Osteocyte (in vitro differentiated cells): ENCODE measurements at places on chromosomes 6 and 20. TPM values are rescaled to one million over a fixed set of nuclear protein-coding genes. Genes with fewer than 3 reads are reported as not detected.

FNDC1 gene
- 0.55 and 0.64 TPM in 2 replicates for total RNA-seq

OR12D3 gene
- total RNA-seq = not detected in 2 replicates

MYH7B gene
- 0.18 and 0.86 TPM in 2 replicates for total RNA-seq

LY6G5C gene
- 3.9 and 5.0 TPM in 2 replicates for total RNA-seq

DLL1 gene
- total RNA-seq = 1.6 and 2.6 TPM in 2 replicates

BCAS1 gene
- total RNA-seq = not detected in 2 replicates

SLC13A3 gene
- 1.8 and 2.1 TPM in 2 replicates for total RNA-seq

IMPG1 gene
- not detected in 2 replicates for total RNA-seq

MTFR2 gene
- 0.76 and 0.91 TPM in 2 replicates for total RNA-seq

TCF15 gene
- total RNA-seq = not detected in 2 replicates

EYS gene
- not detected in 2 replicates for total RNA-seq

PPIL6 gene
- 1.9 and 2.2 TPM in 2 replicates for total RNA-seq

SLC17A9 gene
- total RNA-seq = not detected in 2 replicates

LGSN gene
- total RNA-seq = 0.29 TPM in 1 of 2 replicates, not detected in the other

GPR6 gene
- not detected in 2 replicates for total RNA-seq

FRK gene
- 0.03 and 0.05 TPM in 2 replicates for total RNA-seq

HLA-DPA1 gene
- 1.8 and 2.0 TPM in 2 replicates for total RNA-seq

TGM3 gene
- total RNA-seq = not detected in 2 replicates

TRIM31 gene
- total RNA-seq = not detected in 2 replicates

TASP1 gene
- total RNA-seq = 9.0 and 10.9 TPM in 2 replicates
